Articular chondrocyte of knee joint (primary cell): ENCODE measurements at places on chromosomes 6 and 20. TPM values are rescaled to one million over a fixed set of nuclear protein-coding genes. Genes with fewer than 3 reads are reported as not detected.

The LY6G6C gene
- total RNA-seq = not detected in 2 replicates

The MAK gene
- total RNA-seq = 0.13 TPM in 1 of 2 replicates, not detected in the other

The BPIFB1 gene
- not detected in 2 replicates for total RNA-seq

The KHDC1 gene
- total RNA-seq = 3.6 and 4.7 TPM in 2 replicates

The FAM8A1 gene
- 43.7 and 50.0 TPM in 2 replicates for total RNA-seq

The SMLR1 gene
- not detected in 2 replicates for total RNA-seq

The HBS1L gene
- total RNA-seq = 125 and 133 TPM in 2 replicates

The AVP gene
- not detected in 2 replicates for total RNA-seq

The C20orf141 gene
- 0.32 TPM in 1 of 2 replicates, not detected in the other for total RNA-seq

The KHDRBS2 gene
- not detected in 2 replicates for total RNA-seq

The WFDC10B gene
- not detected in 2 replicates for total RNA-seq

The PLA2G7 gene
- not detected in 2 replicates for total RNA-seq

The RAET1G gene
- 4.4 and 9.4 TPM in 2 replicates for total RNA-seq

The ACTR5 gene
- total RNA-seq = 4.3 and 5.1 TPM in 2 replicates

The HLA-DOB gene
- total RNA-seq = 0.32 TPM in 1 of 2 replicates, not detected in the other

The CFB gene
- 26.9 and 34.6 TPM in 2 replicates for total RNA-seq

The CUL9 gene
- total RNA-seq = 23.8 and 28.0 TPM in 2 replicates

The DDO gene
- total RNA-seq = 3.3 and 4.9 TPM in 2 replicates

The BIRC7 gene
- not detected in 2 replicates for total RNA-seq

The GGTLC1 gene
- total RNA-seq = not detected in 2 replicates

The FERMT1 gene
- 3.9 and 5.1 TPM in 2 replicates for total RNA-seq

The HNF4A gene
- total RNA-seq = 0.11 TPM in 1 of 2 replicates, not detected in the other

The OR2H2 gene
- total RNA-seq = not detected in 2 replicates

The COX4I2 gene
- not detected in 2 replicates for total RNA-seq

The SIM1 gene
- total RNA-seq = not detected in 2 replicates

The HM13 gene
- 110 and 124 TPM in 2 replicates for total RNA-seq

The CLVS2 gene
- total RNA-seq = 0.11 and 0.13 TPM in 2 replicates

The ARFGEF3 gene
- 6.5 and 8.2 TPM in 2 replicates for total RNA-seq

The THBS2 gene
- 75.6 and 121 TPM in 2 replicates for total RNA-seq

The EPB41L1 gene
- total RNA-seq = 105 and 125 TPM in 2 replicates

The EEF1A2 gene
- total RNA-seq = 0.13 TPM in 1 of 2 replicates, not detected in the other

The CYP24A1 gene
- total RNA-seq = 0.26 and 0.43 TPM in 2 replicates

The NKX2-2 gene
- total RNA-seq = not detected in 2 replicates

The LEMD2 gene
- total RNA-seq = 30.2 and 31.2 TPM in 2 replicates

The ADGRF5 gene
- not detected in 2 replicates for total RNA-seq

The RXRB gene
- 18.2 and 22.6 TPM in 2 replicates for total RNA-seq

The STMND1 gene
- total RNA-seq = not detected in 2 replicates

The CPNE5 gene
- 0.65 and 0.76 TPM in 2 replicates for total RNA-seq

The TREML2 gene
- total RNA-seq = under 0.01 TPM in 1 of 2 replicates, not detected in the other

The HLA-F gene
- total RNA-seq = 5.0 and 16.4 TPM in 2 replicates

The GPR6 gene
- total RNA-seq = not detected in 2 replicates

The GRM1 gene
- 0.22 and 0.26 TPM in 2 replicates for total RNA-seq

The CYB5R4 gene
- 8.6 and 9.4 TPM in 2 replicates for total RNA-seq

The ATAT1 gene
- total RNA-seq = 4.6 and 6.3 TPM in 2 replicates

The BMP7 gene
- total RNA-seq = not detected in 2 replicates

The NEU1 gene
- total RNA-seq = 48.6 and 57.6 TPM in 2 replicates

The ALDH8A1 gene
- 0.43 and 0.78 TPM in 2 replicates for total RNA-seq

The GSTA2 gene
- total RNA-seq = not detected in 2 replicates

The SLC17A1 gene
- total RNA-seq = not detected in 2 replicates

The FNDC1 gene
- 30.5 and 34.9 TPM in 2 replicates for total RNA-seq

The ZNF391 gene
- total RNA-seq = 4.3 and 5.7 TPM in 2 replicates

The C20orf204 gene
- total RNA-seq = 1.2 and 1.4 TPM in 2 replicates

The ADGRB3 gene
- total RNA-seq = 0.11 and 0.13 TPM in 2 replicates

The SSTR4 gene
- total RNA-seq = not detected in 2 replicates

The LPIN3 gene
- total RNA-seq = 11.0 and 11.5 TPM in 2 replicates

The ALDH5A1 gene
- total RNA-seq = 3.9 and 5.0 TPM in 2 replicates

The PTGIS gene
- 40.6 and 42.8 TPM in 2 replicates for total RNA-seq

The ELOVL2 gene
- 0.13 and 0.22 TPM in 2 replicates for total RNA-seq
